Activated B cell treated with CpG ODN at 0.5 μM for 24 hours (primary cell): ENCODE measurements at places on chromosomes 5 and 9. TPM values are rescaled to one million over a fixed set of nuclear protein-coding genes. Genes with fewer than 3 reads are reported as not detected.

Gene GARIN3
- total RNA-seq = not detected in 2 replicates

Gene LHX3
- total RNA-seq = 0.17 TPM in 1 of 2 replicates, not detected in the other

Gene NTRK2
- total RNA-seq = 0.07 and 0.10 TPM in 2 replicates

- peaks cover 17% of the 10 kb centered on the region for H3K4me1 ChIP-seq
- no peaks in the 10 kb centered on the region for H3K27me3 ChIP-seq
- H3K4me3 ChIP-seq = peak overlapping the region; percentile 81
- H3K36me3 ChIP-seq = no peaks in the 10 kb centered on the region
Measured at GRCh38 chr5:77852068-77852513, 76.0 kb upstream of the TBCA start.

- no peak for DNase-seq
- H3K27me3 ChIP-seq = peaks cover 16% of the 10 kb centered on the region
- no peaks in the 10 kb centered on the region for H3K36me3 ChIP-seq
- no peak overlapping the region for H3K27ac ChIP-seq
Measured at GRCh38 chr5:142545650-142546322, 140.1 kb downstream of the FGF1 start.

- H3K27me3 ChIP-seq = no peaks in the 10 kb centered on the region
- no peak for DNase-seq
- H3K4me1 ChIP-seq = peaks cover 23% of the 10 kb centered on the region
- H3K27ac ChIP-seq = no peak overlapping the region
- peaks cover 71% of the 10 kb centered on the region for H3K36me3 ChIP-seq
Measured at GRCh38 chr5:43140286-43140685, 19.6 kb downstream of the ZNF131 start.

DNA sequence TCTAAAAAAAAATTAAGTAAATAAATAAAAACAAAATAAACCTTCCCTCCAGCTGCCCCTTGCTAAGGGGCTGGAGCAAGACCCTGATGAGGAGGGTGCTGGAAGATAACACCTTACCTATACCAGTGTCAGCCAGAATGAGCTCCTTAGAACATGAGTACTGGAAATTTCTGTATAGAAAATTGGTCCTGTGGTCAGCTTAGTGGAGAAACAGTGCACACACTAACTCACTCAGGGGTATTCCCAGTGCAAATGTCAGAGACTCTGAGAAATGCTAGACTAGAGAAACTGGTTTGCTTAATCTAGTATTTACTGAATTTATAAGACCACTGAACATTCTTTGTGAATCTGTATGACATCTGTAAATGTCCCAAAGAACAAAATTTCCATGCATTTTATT lies 62.1 kb upstream of the CTXN3 start:
- H3K27me3 ChIP-seq = peaks cover 4% of the 10 kb centered on the region
- peaks cover 9% of the 10 kb centered on the region for H3K4me1 ChIP-seq
- H3K27ac ChIP-seq = no peak overlapping the region
- H3K4me3 ChIP-seq = no peak overlapping the region
- DNase-seq = no peak

DNA sequence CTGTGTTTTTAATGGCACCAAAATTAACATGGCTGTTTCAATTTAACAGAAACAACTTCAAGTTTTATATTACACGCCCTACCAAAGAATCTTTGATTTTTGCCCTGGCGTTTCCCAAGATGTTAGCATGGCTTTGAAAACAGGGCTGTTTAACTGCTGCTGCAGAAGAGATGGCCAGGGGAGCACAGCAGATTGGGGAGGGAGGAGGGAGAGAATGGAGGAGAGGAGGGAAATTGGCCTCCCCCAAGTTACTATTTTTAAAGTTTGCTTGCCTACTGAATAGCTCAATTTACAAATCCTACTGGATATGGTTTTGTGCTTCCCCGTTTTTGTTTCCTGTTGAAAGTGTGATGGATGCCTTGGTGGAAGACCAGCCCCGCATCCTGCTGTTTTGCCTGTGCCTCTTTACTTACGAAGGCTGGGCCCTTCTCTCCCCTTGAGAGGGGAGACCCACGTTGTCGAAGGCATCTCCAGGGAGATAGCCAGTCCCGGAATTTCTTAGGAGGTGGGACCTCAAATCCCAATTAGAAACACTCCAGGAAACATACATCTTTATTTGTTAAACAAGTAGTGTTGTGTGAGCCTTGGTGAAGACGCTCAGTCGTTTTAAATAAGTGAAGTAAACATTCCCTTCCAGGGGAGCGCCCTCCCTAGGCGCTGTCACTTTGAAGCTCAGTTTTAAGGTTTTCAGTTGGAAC lies 98.6 kb downstream of the AOPEP start:
- H3K36me3 ChIP-seq = peaks cover 25% of the 10 kb centered on the region
- H3K4me1 ChIP-seq = peaks cover 6% of the 10 kb centered on the region
- no peak for DNase-seq
- H3K4me3 ChIP-seq = no peak overlapping the region
- H3K27me3 ChIP-seq = no peaks in the 10 kb centered on the region

DNA sequence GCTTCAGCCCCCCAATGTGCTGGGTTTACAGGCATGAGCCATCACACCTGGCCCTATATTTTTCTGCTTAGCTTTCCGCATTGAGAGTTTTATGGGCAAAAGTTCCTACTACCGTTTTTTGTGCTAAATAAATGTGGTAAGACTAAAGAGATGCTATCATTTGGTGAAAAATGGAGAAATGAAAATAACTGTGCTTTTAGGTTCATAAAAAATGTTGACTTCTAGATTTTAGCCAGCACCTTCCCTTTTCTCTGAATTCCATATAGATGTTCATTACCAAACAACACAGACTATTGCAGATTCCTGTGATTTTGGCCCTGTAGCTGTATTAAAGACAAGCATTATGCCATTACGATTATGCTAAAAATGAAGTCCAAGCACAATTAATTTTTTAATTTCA lies 72.0 kb upstream of the CTSL start:
- H3K27me3 ChIP-seq = no peaks in the 10 kb centered on the region
- H3K4me1 ChIP-seq = no peaks in the 10 kb centered on the region
- H3K27ac ChIP-seq = no peak overlapping the region
- no peak overlapping the region for H3K4me3 ChIP-seq

DNA sequence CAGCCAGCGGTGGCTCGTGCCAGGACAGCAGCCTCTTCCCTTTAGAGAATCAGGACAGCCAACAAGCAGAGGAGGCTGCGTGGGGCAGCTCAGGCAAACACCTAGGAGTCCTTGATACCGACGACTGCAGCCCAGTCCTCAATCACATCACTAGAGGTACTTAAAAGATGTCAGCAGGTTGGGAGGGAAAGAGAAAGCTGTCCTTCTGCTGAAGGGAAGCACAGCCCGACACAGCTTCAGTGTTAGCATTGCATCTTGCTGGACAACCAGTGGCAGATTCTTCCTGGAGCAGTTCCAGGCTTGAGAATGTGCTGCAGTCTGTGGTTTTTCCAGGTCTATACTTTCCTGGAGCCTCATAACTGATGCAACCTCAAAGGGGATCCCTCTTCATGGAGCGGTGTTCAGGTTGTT lies 230.5 kb downstream of the SYK start:
- H3K4me3 ChIP-seq = no peak overlapping the region
- peaks cover 26% of the 10 kb centered on the region for H3K27me3 ChIP-seq
- no peak for DNase-seq
- H3K4me1 ChIP-seq = peaks cover 24% of the 10 kb centered on the region
- no peaks in the 10 kb centered on the region for H3K36me3 ChIP-seq

DNA sequence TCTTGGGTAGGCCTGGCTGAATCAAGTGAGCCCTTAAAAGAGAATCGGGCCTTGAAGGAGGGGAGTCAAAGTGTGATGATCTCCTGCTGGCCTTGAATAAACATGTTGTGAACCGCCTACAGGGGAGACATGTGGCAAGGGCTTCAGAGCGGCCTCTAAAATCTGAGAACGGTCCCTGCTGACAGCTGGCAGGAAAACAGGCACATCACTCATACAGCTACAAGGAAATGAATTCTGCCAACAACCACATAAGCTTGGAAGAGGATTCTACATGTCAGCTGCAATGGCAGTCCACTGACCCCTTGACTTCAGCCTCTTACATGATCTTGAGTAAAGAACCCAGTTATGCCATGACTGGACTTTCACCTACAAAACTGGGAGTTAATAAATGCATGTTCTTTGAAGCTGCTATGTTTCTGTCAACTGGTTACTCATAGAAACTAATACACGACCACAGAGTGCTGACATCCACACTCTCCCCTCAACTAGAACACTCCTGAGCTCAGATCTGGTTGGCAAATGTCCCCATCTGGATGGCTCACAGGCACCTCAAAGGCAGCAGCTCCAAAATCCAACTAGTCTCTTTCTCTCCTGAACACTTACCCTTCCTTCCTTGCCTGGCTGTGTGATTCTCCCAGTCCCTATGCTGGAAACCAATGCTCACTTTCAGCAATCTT lies 333.1 kb downstream of the ASTN2 start:
- H3K27ac ChIP-seq = no peak overlapping the region
- no peak overlapping the region for H3K4me3 ChIP-seq
- H3K27me3 ChIP-seq = no peaks in the 10 kb centered on the region
- no peaks in the 10 kb centered on the region for H3K36me3 ChIP-seq
- DNase-seq = no peak

DNA sequence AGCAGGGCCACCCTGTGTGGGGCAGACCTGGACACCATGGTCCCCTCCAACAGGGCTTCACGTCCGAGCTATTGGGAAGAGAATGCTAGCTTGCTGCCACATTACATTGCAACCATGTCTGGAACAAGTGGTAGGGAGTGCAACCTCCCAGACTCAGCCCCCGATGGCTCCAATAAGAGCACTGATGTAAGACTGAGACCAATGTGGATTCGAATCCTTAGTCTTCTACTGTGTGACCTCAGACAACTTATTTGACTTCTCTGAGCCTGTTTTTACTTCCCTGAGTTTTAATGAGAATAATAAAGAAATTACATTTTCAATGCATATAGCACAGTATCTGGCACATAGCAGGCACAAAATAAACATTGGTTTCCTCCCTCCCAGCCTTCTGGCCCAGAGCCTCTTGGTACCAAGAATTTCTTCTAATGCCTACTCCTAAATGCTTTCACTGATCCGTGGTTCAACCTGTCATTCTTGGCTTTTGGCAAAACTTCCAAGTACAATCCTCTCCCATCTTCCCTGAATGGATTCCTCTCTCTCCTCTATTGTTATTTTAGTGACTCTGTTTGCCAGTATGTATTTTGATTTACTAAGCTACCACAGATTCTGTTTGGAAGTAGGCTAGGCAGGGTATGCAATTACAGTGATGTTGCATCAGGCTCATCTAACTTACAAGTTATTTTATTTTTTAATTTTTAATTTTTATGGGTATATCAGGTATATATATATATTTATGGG lies 34.6 kb upstream of the COL15A1 start:
- H3K4me3 ChIP-seq = no peak overlapping the region
- H3K36me3 ChIP-seq = no peaks in the 10 kb centered on the region
- H3K27me3 ChIP-seq = peaks cover 5% of the 10 kb centered on the region
- no peaks in the 10 kb centered on the region for H3K4me1 ChIP-seq
- DNase-seq = no peak
- H3K27ac ChIP-seq = no peak overlapping the region

- H3K27ac ChIP-seq = no peak overlapping the region
- no peak overlapping the region for H3K4me3 ChIP-seq
- H3K4me1 ChIP-seq = no peaks in the 10 kb centered on the region
- no peak for DNase-seq
- H3K27me3 ChIP-seq = no peaks in the 10 kb centered on the region
Measured at GRCh38 chr5:124136609-124137008, 609.8 kb downstream of the ZNF608 start.

DNA sequence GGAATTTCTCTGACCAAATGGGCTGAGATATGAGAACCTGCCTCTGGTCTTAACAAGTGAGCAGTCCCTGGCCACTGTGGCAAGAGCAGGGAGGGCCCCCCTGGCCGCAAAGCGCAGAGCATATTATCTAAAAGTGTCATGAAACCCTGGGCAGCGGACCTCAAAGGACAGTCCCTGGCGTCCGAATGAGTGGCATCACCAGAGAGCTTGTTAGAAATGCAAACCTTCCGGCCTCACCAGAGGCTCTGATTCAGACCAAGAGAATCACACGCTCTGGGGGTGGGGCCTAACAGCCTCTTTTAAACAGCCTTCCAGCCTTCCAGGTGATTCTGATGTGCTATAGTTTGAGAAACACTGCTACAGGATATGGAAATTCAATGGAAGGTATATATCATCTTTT lies 10.9 kb downstream of the PTPN3 start:
- H3K27ac ChIP-seq = no peak overlapping the region
- no peaks in the 10 kb centered on the region for H3K4me1 ChIP-seq
- no peaks in the 10 kb centered on the region for H3K36me3 ChIP-seq
- H3K4me3 ChIP-seq = no peak overlapping the region

DNA sequence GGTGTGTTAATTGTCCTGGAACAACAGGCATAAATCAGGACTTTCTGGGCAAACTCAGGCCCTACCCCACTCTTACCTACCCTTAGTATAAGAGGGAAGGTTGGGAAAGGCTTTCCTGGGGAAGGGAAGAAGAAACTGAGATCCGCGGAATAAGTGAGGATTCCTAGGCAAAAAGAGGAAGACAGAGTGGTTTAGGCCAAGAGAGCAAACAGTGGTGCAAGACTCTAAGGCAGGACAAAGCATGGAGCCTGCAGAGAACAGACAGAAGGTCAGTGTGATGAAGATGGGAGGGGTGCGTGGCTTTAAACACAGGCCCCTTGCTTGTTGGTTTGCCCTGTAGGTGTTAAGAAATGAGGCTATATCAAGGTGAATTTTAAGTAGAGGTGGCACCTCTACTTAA lies 69.4 kb downstream of the TMC1 start:
- no peak overlapping the region for H3K4me3 ChIP-seq
- H3K36me3 ChIP-seq = no peaks in the 10 kb centered on the region
- peaks cover 4% of the 10 kb centered on the region for H3K4me1 ChIP-seq
- no peak overlapping the region for H3K27ac ChIP-seq
- DNase-seq = no peak
- peaks cover 2% of the 10 kb centered on the region for H3K27me3 ChIP-seq

GRCh38 chr5:33275391-33275790 lies 165.4 kb upstream of the TARS1 start:
- no peaks in the 10 kb centered on the region for H3K4me1 ChIP-seq
- no peak overlapping the region for H3K4me3 ChIP-seq
- H3K27me3 ChIP-seq = no peaks in the 10 kb centered on the region
- no peak for DNase-seq

DNA sequence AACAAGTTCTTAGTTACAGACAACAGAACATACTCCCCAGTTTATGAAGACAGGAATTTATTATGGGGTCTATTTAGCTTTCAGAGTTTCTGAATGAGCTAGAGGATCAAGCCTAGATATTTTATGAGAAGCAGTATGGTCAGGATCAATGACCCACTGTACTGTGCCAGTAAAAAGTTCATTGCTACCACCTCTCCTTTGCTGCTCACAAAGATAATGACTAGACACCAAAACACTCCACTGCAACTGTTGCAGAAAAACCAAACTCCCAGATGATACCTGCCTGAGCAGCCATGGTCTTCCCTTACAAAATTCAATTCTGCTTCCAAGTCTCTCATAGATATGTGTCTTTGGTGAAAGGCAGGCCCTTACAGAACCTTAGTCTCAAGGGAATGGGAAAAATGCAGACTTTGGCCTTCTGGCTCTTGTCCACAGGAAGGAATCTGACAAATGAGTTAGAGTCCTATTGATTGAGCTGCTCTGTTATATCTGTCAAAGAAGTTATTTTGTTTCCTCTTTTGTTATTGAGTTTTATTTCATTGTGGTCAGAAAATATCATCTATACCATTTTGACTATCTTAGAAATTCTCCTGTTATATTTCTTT lies 74.7 kb upstream of the RASGRF2 start:
- no peak for DNase-seq
- peaks cover 31% of the 10 kb centered on the region for H3K36me3 ChIP-seq
- no peak overlapping the region for H3K4me3 ChIP-seq
- H3K27me3 ChIP-seq = no peaks in the 10 kb centered on the region
